ENCODE measurements at places on chromosomes 2 and 18.

DNA sequence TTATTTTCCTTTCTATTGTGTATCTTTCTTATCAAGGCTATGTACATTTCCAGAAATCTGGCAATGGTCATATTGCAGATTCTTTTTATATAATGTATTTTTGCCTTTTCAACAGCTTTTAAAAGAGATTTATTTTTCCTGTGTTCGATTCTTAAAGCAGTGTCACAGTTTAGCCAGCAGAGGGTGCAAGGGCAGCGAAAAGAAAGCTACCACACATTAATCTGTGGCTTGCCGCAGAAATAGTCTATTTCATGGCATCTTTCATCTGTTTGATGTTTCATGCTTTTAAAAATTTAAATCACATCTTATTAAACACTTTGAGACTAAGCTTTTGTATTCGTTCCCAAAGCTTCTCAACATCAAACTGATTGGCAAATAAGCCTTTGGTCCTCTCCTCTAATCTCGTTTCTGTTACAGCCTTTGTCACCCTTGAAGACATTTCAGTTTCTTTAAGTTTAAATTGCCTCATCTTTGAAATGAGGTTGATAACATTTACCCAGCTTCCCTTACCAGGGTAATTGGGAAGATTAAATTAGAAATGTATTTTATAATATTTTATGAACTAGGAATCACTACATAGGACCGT is 73.3 kb downstream of the PIK3C3 start:
- peak; percentile 44 for DNase-seq

GRCh38 chr2:120343433-120344105 is 2.4 kb upstream of the INHBB start:
- DNase-seq, result peak; percentile 8

DNA sequence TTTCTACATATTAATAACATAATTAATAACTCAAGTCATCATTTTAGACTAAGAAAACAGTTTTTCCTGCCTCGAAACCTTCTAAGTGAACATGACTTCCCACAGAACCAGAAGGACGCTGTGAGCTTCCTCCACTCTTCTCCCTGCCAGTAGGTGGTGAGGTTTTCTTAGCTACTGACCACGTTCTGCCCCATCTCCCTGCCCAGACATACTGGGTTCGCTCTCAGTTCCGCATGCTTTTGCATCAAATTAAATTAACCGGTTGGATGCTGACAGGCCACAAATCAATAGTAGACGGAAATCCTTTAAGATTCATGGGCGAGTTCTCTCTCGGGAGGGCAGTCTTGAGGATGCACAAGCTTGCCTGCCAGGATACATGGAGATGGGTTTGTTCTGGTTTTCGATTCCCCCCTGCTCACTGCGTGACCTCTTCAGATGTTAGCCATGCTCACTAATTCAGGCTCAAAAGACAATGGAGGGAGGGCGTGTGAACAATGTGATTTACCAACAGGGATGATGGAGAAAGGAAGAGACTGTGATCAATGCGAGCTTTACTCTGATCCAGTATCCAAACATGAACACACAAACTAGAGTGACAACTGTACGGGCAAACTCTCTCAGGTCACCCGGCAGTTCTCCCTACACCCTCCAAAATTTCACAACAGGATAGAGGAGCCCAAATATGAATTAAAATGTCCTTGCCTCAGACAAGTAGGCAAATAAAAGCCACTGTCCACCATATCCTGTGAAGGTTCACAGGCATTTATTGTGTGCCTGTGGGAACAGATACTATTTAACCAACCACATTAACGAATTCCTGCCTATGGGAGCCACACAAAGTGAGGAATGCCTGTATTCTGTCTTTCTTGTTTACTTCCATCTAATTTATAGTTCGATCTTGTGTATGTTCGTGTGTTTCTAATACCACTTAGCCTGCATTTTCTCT is 375.7 kb downstream of the EIPR1 start:
- DNase-seq, result no peak

GRCh38 chr2:241574911-241575623 is 16.5 kb downstream of the BOK start:
- DNase-seq, result no peak

DNA sequence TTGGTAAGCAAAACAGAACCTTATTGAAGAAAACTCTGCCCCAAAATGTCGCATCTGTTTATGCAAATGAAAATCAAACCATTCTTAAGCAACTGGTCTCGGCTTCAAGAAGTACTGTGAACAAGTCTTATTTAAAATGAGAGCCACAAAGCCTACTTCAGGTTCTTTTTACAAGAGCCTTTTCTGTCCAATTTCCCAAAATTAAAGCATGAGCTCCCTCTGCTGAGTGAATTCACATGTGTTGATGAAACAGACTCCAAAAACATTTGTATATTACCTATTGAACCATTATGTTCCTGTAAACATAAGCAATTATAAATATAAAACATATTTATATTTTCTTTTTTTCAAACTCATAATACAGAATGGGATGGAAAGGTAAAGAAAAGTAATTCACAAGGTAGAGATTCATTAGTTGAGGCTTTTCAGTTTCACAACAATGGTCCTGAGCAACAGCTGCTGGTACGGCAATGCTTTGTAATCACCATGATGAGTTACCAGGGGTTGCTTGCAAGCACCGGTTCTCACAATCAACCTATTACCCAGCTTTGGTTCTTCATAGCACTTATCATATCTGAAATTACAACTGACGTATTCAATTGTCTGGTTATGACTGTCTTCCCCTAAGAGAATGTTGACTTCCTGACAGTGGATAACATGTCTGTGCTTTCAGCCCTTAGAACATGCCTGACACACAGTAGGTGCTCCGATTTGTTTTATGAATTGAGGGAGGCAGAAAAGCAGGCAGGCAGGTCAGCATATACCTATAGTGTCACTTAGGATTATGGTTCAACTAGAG is 108.4 kb upstream of the BZW1 start:
- no peak for DNase-seq

GRCh38 chr2:130790804-130791616 is 35.7 kb downstream of the AMER3 start:
- DNase-seq, result no peak

- DNase-seq, result no peak
Measured at GRCh38 chr2:159098361-159098760, 129.9 kb downstream of the TANC1 start.

DNA sequence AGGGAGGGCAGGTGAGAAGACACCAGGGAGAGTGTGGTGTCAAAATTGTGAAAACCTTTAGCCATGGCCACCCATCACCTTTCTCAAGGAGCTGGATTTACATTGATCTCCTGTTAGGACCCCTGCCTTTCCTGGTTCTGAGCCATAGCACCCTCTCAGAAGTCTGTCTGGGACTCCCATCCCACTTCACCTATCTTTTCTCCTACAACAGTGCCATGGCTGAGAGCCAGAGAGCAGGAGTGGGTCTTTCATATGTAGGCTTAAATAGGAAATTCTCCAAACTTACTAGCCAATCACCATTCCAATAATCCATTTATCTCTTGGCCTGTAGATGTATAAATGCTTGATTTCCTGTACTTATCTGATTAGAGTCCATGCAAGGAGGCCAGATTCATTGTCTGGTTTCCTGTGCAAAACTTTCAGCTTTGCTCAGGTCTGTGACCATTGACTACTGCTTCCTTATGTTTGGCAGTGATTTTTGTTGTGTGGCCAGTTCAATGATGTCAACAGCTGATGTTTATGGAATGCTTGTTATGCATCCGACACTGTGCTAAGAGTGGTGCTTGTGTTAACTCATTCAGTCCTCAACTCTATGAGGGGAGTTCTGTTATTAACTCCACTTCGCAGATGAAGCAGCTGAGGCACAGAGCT is 57.6 kb upstream of the IGFBP5 start:
- DNase-seq, result no peak

GRCh38 chr2:62486439-62486765 is 19.6 kb downstream of the TMEM17 start:
- no peak for DNase-seq

- DNase-seq, result no peak
Measured at GRCh38 chr2:222609381-222609780, 46.5 kb downstream of the FARSB start.

- DNase-seq, result no peak
Measured at GRCh38 chr2:120526047-120526562, 180.2 kb downstream of the INHBB start.

- DNase-seq, result no peak
Measured at GRCh38 chr18:62179213-62179612, 7.6 kb downstream of the PIGN start.

- DNase-seq, result no peak
Measured at GRCh38 chr2:211364911-211365310, 808.5 kb downstream of the CPS1 start.

DNA sequence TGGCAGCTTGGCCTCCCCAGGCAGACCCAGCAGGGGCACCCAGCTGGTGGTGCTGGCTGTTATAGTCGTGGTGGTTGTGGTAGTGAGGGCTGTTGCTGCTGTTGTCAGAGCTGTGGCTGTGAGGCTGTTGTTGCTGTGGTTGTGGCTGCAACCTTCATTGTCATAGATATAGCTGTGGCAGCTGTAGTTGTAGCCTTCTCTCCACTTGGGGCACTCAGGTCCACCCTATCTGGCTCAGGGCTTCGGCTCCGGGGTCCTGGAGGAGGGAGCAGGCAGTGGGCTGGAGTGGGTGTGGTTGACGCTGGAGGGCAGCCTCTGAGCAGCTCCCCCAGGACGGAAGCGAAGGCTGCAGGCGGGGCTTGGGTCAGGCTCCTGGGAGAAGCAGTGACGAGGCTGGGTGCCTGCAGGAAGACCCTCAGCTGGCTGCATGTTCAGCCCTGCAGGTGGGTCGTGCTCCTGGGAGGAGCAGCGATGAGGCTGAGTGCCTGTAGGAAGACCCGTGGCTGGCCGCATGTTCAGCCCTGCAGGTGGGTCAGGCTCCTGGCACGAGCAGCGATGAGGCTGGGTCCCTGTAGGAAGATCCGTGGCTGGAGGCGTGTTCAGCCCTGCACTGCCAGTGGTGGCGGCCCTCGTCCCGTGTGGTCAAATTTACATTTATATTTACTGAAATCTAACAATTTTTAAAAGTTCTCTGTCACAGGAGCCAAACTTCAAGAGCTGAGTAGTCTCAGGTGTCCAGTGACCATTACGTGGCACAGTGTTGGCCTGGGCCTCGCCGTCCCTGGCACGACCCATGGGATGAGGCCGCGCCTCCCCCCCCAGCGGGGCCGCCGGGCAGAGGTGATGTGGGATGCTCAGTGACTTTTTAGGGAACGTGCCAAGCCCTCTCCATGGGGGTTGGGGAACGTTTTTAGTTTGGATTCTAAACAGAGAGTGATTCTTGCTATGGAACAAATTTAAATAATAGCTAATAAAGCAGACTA is 79.2 kb upstream of the PXDN start:
- DNase-seq, result no peak

- DNase-seq, result no peak
Measured at GRCh38 chr2:217966423-217967070, 36.2 kb downstream of the TNS1 start.

- no peak for DNase-seq
Measured at GRCh38 chr2:239396881-239397681, 3.7 kb downstream of the HDAC4 start.

DNA sequence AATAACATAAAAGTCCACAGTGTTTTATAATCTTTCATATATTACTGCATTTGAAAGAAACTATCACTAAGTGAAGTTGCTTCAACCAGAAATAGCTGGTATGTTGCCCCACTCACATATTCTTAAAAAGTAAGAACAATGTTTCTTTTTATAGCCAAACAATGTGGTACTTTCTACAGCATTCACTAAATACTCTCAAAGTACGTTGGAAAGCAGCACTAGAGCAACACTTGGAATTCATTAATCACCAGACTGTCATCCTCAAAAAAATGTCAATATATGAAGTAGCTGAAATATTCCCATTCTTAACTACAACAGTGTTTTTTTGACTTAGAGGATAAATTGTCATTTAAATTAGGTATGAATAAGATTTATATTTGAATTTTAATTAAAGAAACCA is 32.8 kb downstream of the COBLL1 start:
- peak; percentile 12 for DNase-seq

- DNase-seq, result no peak
Measured at GRCh38 chr2:103327386-103327785, 565.6 kb downstream of the TMEM182 start.

- DNase-seq, result no peak
Measured at GRCh38 chr2:35503738-35504199, 851.8 kb upstream of the CRIM1 start.

GRCh38 chr2:134457765-134458472 is 204.0 kb downstream of the MGAT5 start:
- no peak for DNase-seq

All from NCI-H446 (cell line).